Right renal pelvis (tissue), 4 donors: ENCODE measurements at places on chromosomes 11 and 22. TPM values are rescaled to one million over a fixed set of nuclear protein-coding genes. Genes with fewer than 3 reads are reported as not detected.

GRCh38 chr11:3684129-3684818 is 13.1 kb upstream of the CHRNA10 start:
- DNase-seq, result no peak

The OR6A2 gene
- not detected for polyA plus RNA-seq

The LGALS12 gene
- polyA plus RNA-seq, result 0.14 TPM

- DNase-seq, result no peak
These were observed 769 bp downstream of the MAFF start for GRCh38 chr22:38202437-38203089.

The ISX gene
- 0.23 TPM for polyA plus RNA-seq

- DNase-seq, result no peak
These were observed 83.0 kb downstream of the ABTB2 start for GRCh38 chr11:34274712-34275398.

The ASCL2 gene
- 2.8 TPM for polyA plus RNA-seq

DNA sequence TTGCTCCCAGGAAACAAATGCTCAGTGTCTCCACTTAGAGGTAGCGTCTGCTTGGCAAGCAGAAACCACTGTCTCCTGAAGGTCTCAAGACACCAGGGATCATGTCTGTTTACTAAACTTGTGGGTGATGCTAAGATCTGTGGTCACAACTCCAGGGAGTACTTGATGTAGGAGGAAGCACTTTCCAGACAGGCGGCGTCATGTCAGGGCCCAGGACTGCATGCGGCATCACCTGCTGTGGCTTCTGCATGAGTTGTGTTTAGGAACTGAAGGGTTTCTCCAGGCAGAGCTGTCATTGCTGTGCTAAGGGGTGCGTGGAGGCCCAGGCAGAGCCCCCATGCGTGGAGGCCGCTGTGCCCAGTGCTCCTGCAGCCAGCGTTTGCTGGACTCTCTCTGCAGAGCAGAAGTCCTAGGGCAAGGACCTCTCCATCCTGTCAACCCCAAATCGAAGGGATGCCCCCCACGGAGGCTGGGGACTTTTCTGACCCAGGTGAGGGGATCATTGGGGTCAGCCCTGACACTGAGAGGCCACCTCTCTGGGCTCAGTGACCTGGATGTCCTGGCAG is 8.1 kb upstream of the PANX2 start:
- DNase-seq, result no peak
